ENCODE measurements at places on chromosomes 11 and 22.

DNA sequence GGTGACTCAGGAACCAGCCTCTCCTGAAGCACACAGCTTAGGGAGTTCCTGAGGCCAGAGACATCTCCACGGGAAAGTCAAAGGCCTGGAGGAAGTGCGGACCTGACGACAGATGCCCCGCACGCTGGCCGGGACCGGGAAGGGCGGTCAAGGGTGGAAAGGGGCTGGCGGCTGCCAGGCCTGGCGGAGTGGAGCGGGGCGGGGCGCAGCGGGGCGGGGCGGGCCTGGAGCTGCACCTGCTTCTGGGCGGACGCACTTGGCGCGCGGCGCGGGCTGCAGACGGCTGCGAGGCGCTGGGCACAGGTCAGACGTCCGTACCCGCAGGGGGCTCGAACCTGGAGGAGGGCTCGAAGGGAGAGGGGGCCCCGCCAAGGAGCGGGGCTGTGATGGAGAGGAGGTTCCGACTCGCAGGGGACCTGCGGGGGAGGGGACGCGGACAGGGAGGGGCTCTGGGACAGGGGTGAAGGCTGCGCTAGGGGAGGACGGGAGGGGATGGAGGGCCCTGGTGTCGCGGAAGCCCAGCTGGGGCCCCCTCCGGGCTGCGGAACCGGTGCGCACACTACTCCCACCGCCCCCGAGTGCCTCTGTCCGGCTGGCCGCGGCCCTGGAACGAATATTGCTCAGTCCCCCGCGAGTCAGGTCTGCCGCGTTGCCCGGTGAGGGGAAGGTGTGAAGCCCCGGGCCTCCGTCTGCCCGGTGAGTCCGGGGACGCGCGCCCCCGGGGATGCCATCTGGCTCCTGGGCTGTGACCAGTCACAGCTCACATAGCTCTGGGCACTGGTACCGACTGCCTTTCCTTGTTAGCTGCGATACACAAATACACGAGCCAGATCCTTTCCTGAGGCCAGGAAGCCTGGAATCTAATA, at the start of gene TMEM45B:
TMEM45B (plus strand) TSS at position 253 of the 866 bp plus-strand sequence. CDS start 36,635 bp downstream, outside the sequence.
- no peak for DNase-seq

- peak; percentile 67 for DNase-seq
Observed at GRCh38 chr11:29300420-29300819, 716.4 kb downstream of the KCNA4 start.

GRCh38 chr11:119594639-119595249, 134.3 kb downstream of the NECTIN1 start:
- peak; percentile 31 for DNase-seq

- DNase-seq = peak; percentile 56
Observed at GRCh38 chr11:69010964-69011623, 2.0 kb downstream of the MRGPRF start.

- no peak for DNase-seq
Observed at GRCh38 chr11:33868647-33869461, 23.0 kb downstream of the LMO2 start.

- no peak for DNase-seq
Observed at GRCh38 chr11:64136765-64137441, 29.0 kb downstream of the MACROD1 start.

DNA sequence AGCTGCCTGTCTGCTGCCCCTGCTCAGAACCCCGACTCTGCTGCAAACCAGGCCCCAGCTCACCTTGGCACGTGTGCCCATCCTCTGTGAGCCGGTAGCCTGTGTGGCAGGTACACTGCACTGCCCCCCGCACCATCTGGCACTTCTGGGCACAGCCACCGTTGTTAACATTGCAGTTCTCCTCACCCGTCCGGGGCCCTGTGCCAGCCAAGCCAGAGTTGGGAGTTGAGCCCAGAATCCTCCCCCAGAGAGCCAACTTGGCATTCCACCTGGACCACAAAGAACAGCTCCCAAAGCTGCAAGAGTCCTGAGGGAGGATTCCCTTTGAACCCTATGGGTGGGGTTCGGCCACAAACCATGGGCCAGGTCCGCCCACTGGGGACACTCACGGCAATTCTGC, 22.5 kb downstream of the LRP4 start:
- no peak for DNase-seq

DNA sequence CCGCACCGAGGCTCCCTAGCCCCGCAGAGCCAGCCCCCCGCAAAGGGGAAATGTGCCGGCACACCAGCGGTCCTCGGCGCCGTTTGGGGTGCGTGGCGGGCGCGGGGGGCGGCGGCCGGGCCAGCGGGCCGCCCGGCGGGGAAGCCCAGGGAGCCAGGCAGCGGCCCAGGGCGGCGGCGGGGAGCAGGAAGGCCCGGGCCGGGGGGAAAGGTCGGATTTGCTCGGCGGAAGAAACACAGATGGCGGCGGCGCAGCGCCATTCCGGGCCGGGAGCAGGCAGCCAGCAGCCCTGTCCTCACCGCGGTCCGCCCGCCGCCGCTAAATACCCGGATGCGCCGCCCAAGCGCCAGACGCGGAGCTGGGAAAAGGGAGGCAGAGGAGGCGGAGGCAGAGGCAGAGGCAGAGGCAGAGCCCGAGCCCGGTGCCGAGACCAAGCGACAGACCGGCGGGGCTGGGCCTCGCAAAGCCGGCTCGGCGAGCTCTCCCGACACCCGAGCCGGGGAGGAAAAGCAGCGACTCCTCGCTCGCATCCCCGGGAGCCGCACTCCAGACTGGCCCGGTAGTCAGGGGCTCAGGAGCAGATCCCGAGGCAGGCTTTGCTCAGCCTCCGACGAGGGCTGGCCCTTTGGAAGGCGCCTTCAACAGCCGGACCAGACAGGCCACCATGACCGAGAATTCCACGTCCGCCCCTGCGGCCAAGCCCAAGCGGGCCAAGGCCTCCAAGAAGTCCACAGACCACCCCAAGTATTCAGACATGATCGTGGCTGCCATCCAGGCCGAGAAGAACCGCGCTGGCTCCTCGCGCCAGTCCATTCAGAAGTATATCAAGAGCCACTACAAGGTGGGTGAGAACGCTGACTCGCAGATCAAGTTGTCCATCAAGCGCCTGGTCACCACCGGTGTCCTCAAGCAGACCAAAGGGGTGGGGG, 2.6 kb upstream of the GCAT start:
- DNase-seq = peak; percentile 79

DNA sequence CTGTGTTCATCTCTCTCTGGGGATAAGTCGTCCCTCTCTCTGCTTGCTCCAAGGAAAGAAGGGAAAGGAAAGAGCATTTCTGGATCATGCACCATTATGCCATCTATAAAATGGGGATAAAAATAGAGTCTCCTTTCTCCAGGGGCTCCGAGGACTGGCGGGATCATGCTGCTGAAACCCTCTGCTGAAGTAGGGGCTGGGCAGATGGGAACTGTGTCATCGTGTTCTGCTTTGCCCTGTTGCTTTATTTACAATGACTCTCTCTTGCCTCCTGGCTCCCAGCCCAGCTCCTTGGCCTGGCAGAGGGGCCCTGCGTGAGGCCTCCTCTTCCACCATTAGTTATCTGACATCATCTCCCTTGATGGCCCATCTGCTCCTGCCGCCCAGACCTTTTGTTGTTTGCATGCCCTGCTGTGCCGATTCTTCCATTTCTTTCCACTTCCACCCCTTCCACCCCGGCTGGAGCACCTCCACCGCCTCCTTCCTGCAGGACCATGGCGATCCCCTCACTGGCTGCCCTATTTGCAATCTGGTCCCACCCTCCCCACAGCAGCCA, 200.9 kb downstream of the MYO18B start:
- no peak for DNase-seq

DNA sequence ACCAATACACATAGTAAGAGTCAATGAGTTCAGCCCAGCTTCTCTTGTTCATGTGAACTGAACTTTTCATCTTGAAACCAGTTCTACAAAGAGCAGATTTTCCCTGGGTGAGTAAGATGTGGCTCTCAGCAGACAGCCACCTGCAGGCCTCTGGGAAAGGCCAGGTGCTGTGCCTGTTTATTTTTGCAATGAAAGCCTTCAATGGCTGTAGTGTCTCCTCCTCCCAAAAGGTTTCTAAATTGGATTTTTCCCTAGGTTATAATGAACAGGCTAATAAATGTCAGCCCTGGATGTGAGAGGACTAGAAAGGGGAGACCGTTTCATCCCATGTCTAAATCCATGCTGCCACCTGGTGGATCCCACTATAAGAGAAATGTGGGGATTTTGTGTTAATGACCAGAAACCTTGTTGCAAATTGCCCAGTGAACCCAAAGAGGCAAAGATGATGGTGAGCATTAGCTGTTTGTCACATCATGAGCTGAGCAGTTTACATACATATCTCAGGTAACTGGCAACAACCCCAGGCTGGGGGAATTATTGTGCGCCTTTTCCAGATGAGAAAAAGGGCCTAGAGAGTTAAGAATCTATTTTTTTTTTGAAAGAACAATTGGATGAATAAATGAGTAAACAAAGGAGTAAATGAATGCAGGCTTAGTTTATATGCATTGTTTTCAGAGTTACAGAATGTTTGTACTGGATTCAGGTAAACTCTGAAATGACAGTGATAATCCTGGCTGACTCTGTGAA, 12.7 kb downstream of the C11orf91 start:
- DNase-seq = peak; percentile 88

DNA sequence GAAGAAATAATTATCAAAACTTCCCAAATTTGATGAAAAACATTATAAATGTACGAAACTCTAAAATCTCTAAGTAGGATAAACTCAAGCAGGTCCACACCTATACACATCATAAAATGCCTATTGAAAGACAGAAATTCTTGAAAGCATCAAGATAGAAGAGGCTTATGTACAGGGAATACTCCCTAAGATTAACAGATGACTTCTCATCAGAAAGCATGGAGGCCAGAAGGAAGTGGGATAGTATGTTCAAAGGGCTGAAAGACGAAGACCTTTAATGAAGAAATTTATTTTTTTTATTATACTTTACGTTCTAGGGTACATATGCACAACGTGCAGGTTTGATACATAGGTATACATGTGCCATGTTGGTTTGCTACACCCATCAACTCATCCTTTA, 45.3 kb upstream of the KCNA4 start:
- no peak for DNase-seq

DNA sequence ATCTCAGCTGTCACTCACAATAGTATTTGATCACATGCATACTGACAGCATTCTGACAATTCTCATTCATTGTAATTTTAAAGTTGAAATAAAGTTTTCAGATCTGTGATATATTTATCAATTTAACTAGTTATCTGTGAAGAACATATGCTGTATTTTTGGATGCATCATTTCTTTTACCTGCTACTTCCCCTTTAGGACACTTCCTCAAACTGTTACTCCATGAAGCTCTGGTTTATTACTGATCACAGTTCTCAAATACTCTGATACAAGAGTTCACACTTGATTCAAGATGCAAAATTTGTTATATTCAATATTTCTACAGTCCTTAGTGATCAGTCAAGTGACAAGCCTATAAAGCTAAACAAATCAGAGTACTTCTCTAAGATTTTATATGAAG, 1655.2 kb downstream of the LRRC4C start:
- DNase-seq = no peak

GRCh38 chr11:10287766-10288715, 6.0 kb downstream of the SBF2 start:
- DNase-seq = no peak

GRCh38 chr22:38921120-38921519, 36.3 kb upstream of the APOBEC3A start:
- peak; percentile 85 for DNase-seq

GRCh38 chr11:67404515-67405195, 772 bp downstream of the TBC1D10C start:
- no peak for DNase-seq

GRCh38 chr22:48322907-48323306, 1504.8 kb downstream of the BRD1 start:
- DNase-seq = no peak

GRCh38 chr11:69022260-69022659, 9.2 kb upstream of the MRGPRF start:
- DNase-seq = no peak

DNA sequence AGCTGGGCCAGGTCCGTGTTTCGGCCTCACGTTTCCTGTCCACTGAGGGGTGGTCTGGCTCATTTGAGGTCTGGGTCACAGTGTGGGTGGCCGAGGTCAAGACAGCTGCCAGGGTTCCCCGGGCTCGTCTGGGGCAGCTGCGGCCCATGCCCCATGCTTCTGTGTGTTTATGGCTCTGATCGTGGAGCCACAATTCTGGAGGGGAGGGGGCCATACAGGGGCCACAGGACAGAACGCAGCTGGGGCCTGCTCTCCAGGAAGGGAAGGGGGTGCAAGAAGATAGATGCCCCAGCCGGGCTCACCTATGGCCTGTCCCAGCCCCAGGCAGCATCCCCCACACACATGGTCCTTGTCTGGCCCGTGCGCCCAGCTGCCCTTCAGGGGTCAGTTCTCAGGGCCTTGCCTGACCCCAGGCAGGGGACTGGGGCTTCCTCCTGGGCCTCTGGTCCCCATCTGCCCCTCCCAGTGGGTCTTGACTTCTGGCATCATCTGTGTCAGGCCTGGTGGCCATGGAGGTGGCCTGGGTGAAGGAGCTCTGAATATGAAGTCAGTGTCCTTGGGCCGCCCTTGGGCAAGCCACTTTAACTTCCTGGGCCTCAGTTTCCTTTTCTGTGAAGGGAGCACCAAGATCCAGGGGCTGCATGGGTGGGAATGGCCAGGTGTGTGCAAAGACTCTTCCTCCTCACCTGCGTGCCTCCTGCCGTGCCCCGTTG, 8.4 kb downstream of the TSPAN32 start:
- no peak for DNase-seq

DNA sequence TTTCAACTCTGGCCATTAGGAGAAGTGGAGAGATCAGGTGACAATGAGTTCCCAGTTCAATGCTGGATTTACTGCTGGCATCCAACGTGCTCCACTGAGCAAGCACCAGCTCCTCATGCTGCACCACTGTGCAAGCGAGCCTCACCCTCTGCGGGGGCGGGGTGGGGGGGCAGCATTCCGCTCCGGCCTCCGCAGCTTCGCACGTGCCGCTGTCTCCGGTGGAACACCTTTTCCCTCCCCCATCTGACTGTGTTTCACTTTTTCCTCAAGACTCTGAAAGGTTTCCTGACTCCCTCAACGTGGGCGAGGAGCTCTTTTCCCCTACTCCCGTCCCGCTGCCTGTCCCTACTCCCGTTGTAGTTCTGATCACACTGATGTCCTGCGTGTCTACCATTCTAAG, 835 bp upstream of the RHOD start:
- peak; percentile 82 for DNase-seq

DNA sequence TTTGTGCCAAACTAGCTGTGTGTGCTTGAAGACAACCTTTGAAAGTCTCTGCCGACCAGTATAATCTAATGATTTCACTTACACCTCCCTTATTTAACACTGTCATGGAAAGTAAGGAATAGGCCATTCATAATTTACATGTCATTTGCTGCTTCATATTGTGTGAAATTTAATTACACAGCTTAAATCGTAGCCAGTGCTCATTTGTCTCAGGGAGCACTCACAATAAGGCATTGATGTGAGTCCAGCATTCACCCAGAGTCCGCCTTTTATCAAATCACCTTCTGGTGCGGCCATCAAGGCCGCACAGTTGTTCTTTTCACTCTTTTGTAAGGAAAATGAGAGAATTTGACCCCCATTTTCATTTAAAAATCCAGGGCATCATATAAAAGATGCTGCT, 46.9 kb downstream of the PAX6 start:
- DNase-seq = no peak

Measured in mammary epithelial cell (primary cell).